WERI-Rb-1 (cell line): ENCODE measurements at places on chromosomes 2 and 18.

DNA sequence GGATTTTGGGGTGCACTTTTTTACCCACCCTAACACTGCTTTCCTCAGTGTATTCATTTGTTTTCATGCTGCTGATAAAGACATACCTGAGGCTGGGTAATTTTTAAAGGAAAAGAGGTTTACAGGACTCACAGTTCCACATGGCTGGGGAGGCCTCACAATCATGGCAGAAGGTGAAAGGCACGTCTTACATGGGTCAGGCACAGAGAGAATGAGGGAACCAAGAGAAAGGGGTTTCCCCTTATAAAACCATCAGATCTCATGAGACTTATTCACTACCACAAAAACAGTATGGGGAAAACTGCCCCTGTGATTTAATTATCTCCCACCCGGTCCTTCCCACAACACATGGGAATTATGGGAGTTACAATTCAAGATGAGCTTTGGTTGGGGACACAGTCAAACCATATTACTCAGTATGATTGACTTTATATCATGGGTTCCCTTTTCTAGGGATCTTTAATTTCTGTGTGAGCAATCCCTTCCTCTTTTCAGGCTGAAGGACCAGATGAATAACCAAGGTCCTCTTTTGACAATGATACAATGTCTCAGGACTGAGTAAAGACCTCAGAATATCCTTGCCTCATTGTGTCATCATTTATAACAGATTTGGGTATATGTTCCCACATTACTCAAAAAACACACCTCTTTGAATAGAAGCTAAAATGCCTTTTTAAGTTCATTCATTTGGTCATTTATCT, 100.1 kb upstream of the TRIB2 start:
- DNase-seq = no peak

- no peak for DNase-seq
Measured at GRCh38 chr2:19137433-19137832, 221.0 kb downstream of the OSR1 start.

DNA sequence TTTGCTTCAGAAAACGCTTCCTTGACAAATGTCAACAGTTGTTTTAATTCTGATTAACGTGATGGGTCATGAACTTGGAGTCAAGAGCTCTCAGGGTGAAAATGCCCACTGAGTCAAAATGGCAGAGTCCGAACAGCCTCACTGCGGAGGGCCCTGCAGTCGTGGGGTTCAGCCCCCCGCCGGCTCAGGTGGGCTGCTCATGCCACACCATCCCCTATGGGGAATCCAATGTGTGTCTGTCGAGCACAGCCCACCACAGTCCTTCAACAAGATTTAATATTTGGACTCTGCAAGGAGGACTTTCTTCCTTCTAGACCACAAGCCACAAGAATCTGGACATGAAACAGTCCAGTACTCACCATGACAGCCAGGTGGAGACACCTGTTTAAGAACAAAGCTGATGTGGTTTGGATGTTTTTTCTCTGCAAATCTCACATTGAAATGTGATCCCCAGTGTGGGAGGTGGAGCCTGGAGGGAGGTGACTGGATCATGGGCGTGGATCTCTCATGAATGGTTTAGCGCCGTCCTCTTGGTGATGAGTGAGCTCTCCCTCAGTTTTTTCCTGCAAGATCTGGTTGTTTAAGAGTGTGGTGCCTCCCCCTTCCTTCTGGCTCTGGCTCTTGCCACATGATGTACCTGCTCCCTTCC, 201.0 kb downstream of the NDUFA10 start:
- DNase-seq = peak; percentile 54

- peak; percentile 69 for DNase-seq
Measured at GRCh38 chr2:237669628-237670392, 42.4 kb downstream of the LRRFIP1 start.

- peak; percentile 78 for DNase-seq
Measured at GRCh38 chr2:134375935-134376334, 122.1 kb downstream of the MGAT5 start.

DNA sequence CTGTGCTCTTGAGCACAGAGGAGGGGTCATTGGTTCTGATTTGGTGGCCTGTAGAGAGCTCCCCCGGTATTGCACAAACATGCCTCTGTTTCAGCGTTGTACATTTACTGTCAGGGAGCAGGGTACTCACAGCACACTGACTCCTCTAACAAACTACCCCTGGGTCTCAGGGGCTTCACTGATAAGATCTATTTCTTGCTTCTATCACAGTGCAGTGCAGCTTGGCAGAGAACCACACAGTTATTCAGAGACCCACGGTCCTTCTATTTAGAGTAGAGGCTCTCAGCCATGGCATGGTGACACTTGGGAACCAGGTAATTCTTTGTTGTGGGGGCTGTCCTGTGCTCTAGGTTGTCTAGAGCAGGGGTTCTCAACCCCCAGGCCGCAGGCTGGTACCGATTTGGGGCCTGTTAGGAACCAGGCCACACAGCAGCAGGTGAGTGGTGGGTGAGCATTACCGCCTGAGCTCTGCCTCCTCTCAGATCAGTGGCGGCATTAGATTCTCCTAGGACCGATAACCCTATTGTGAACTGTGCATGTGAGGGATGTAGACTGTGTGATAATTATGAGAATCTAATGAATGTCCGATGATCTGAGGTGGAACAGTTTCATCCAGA, 133.4 kb upstream of the MYCN start:
- DNase-seq = no peak

GRCh38 chr2:107607054-107607453, 219.6 kb upstream of the RGPD4 start:
- DNase-seq = no peak

DNA sequence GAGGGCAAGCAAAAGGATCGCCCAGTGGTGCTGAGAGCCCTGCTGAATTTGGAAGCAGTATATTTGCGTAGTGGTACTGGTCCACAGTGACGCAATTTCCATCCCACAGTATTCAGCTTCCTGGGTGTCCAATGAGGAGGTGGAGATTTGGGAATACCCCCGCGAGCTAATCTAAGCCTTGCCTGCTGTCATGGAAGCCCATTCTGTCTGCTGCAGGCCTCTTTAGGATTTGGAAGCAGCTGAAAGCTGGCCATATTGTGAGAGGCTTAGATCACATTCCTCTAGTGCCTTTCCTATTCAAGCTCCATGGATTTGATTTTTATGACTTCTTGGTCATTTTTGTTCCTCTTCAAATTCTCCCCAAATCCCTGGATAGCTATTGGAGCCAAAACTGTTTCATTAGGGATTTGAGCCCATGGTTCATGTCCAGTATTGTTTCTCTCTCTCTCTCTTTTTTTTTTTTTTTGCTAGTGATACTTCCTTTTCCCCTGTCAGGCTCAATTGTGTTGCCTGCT, 22.3 kb upstream of the DYNC2LI1 start:
- no peak for DNase-seq

GRCh38 chr2:204573221-204573620, 27.9 kb downstream of the PARD3B start:
- DNase-seq = no peak

DNA sequence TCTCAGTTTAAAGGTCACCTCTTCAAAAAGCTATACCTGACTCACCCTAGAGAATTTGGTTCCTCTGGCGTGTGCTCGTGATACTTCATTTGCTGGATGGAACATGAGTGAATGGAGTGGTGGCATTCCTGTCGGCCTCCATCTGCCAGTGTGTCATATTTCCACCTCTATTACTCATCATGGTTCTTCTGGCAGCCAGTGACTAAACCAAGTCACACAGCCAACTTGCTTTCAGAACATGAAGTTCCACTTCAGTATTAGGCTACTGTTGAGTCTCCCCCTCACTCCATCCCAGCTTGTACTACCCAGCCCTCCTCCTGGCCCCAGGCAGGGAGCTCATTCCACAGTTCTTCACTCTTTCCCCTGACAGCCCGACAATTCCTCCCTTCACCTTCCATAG, 169.8 kb downstream of the MREG start:
- no peak for DNase-seq

GRCh38 chr2:162025121-162025911, 48.7 kb downstream of the DPP4 start:
- no peak for DNase-seq

DNA sequence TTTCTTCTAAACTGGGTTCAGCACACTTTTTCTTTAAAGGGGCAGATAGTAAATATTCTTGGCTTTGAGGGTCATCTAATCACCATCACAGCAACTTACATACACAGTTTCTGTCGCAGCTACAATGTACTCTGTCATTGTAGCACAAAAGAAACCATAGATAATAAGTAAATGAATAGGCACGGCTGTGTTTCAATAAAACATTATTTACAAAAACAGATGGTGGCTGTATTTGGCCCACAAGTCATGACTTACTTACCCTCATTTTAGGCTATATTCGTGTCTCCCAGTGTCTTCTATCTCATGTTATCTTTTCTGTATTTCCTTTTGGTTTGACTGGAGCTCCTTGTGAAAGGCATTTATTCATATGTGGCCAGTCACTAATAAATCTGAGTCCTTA, 168.3 kb downstream of the MAP2 start:
- DNase-seq = no peak

DNA sequence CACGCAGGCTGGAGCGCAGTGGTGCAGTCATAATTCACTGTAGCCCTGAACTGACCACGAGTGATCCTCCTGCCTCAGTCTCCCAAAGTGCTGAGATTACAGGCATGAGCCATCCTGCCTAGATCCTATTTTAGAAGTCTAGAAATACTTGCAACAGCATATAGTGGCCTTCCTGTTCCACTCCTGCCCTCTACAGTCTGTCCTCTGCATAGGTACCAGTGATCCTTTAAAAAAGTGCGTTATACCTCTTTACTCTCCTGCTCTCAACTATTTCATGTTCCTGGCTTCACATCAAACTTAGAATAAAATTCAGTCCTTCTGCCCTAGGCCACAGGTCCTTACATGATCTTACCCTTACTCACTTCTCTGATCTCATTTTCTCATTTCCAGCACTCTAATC, 6.0 kb downstream of the COMMD1 start:
- DNase-seq = peak; percentile 28
